GM04504 (cell line): ENCODE measurements at places on chromosomes 12 and 14.
A peak's percentile ranks its signal among the peaks of the same experiment; 100 is the strongest.

GRCh38 chr14:99026471-99026870 lies 245.5 kb downstream of the BCL11B start:
- no peak for DNase-seq

- no peak for DNase-seq
These were observed 4.5 kb downstream of the HMGA2 start for GRCh38 chr12:65828711-65829339.

- no peak for DNase-seq
These were observed 6.8 kb upstream of the LHX5 start for GRCh38 chr12:113478351-113479011.

DNA sequence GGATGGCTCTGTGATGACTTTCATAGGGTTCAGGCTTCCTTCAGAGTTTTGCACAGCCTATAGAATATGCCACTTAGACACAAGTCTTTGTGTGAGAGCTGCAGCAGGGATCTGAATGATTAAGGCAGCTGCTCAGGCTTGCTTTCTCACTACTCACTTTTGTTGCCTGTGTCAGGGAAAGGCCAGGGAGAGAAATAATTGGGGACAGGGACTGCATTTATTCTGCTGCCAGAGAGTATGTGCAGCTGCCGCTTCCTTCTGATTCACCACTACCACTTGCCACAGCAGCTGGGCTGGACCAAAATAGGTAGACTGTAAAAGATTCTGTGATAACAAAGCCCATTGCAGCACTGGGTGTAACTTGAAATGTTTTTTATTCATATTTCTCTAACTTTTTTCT lies 49.7 kb downstream of the TRMT5 start:
- DNase-seq, result no peak

DNA sequence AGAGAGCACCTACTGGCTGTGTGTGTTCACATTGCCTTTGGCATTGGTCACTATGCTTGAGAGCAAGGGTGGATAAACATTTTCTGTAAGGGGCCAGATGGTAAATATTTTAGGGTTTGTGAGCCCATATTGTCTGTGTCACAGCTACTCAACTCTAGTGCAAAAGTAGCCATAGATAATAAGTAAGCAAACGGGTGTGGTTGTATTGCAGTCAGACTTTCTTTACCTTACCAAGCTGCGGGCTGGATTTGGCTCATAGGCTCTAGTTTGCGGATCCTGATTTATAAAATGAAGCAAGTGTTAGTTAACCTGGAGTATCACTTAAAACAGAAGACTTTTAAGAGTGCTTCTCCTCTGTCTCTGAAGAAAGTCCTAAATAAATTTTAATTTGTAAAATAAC lies 169.0 kb downstream of the KICS2 start:
- DNase-seq, result no peak

GRCh38 chr12:50006754-50007442 lies 18.4 kb downstream of the RACGAP1 start:
- DNase-seq, result no peak

GRCh38 chr14:91337699-91338335 lies 79.8 kb downstream of the CCDC88C start:
- DNase-seq, result no peak

DNA sequence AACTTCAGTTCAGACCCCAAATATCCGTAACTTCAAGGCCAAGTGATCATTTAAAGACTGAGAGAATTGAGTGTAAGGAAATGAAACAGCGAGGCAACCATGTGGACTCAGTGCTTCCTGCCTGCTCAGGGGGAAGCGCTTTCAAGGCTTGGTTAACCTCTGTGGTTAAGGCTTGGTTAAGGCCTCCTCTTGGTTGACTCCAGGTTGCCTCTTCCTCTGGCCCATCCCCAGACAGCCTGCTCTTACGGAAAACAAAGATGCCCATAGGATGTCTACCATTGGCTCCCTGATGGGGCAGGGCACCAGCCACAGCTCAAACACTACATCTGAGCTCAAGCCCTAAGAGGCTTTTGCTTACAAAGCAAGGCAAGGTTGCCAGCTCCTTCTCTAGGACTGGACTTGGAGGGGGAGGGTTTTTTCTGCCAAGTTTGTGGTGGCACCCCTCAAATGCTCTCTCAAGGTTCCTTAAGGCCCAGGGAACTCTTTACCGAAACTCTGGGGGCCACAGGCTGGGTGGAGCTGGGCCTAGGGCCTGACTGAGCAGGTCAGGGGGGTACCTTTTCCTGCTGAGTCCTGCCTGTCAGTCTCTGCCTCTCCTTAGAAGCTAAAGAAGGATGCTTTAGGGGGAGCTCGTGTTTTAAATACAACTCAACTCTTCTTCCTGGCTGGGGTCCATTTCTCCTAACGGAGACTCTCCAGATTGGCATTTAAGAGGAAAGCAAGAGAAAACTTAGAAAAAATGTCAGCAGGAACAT lies 13.7 kb downstream of the COL2A1 start:
- DNase-seq, result no peak

GRCh38 chr14:100982762-100983161 lies 79.2 kb upstream of the RTL1 start:
- DNase-seq, result no peak

DNA sequence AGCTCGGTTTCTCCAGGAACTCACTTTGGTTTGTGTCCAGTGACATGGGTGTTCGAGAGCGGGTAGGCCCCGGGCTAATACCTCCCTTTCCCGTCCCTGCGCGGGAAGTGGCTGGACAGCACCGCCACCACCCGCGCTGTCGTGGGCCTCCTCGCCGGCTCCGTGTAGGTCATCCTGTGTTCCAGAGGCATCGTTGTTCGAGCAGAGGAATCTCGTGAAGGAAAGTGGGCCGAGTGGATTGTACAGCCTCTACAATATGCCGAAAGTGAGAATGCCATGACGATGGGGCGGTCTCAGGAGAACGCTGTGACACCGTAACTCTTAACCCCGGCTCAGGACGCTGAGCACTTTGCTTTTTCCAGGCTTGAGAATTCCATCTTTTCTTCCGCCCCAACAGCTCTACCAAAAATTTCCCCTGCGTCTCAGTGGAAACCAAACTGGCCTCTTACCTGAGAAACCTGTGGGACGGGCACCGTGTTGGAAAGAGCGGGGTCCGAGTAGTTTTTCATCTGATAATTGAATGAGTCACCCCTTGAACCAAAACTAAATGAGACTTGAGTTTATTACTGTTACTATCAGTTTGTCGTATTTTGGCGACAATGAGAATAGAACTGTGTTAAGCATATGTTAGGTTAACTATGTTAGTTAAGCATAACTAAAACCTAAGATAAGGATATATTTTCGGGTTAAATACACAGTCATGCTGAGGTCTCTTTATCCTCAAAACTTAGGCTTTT lies 510 bp downstream of the EIF2S1 start:
- no peak for DNase-seq

DNA sequence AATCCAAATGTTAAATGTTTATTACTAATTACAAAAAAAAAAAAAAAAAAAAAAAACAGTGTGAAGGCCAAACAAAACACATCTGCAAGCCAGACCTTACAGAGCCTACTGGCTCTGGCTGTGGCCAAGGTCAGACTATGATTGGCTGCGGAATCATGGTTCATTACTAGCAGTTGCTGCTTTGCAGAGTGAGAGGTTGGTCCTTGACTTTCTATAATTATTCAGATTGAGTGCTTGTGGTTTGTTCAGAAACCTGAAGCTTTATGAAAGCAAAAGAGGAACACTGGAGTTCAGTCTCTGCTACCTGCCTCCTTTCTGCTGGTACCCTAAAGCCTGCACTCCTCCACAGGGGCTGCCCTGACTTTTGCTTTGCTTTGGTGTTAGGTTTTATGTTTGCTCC lies 550.9 kb downstream of the BCL11B start:
- DNase-seq, result no peak

DNA sequence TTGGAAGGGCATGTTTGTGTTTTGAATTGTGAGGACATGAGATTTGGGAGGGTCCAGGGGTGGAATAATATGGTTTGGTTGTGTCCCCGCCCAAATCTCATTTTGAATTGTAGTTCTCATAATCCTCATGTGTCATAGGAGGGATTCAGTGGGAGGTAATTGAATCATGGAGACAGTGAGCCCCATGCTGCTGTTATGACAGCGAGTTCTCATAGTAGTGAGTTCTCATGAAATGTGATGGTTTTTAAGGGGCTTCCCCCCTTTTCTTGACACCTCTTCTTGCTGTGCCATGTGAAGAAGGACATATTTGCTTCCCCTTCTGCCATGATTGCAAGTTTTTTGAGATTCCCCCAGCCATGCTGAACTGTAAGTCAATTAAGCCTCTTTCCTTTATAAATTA lies 260.0 kb downstream of the DUSP6 start:
- DNase-seq, result no peak

DNA sequence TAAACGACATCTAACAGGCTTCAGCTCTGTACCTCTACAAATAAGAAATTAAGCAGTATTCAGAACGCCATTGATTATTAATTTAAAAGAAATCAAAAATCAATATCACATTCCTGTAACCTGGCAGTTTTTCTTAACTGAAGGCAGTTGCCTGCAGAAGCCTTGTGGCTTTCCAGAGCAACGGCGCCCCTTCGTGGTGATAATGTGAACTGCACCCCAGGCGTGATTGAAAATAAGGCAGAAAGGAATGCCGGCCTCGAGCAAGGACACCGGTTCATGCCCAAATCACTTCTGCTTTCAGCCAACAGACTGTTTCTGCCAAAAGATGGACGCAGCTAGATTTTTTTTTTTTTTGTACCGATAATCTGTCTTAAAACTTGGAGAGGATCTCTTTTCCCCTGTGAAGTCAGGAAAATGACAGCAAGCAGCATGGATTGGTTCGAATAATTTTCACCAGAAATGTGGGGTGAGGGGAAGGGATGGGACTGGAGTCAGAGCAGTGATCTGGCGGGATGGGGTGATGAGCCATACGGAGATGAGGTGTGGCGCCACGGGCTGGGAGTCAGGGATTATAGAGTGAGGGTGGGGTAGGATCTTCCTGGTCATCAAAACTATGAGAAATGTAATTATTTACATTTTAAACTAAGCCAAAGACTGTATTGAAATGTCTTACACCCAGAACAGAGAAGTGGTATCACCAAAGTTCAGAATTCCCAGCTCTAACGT lies 473.0 kb downstream of the DPF3 start:
- DNase-seq, result peak; percentile 40

DNA sequence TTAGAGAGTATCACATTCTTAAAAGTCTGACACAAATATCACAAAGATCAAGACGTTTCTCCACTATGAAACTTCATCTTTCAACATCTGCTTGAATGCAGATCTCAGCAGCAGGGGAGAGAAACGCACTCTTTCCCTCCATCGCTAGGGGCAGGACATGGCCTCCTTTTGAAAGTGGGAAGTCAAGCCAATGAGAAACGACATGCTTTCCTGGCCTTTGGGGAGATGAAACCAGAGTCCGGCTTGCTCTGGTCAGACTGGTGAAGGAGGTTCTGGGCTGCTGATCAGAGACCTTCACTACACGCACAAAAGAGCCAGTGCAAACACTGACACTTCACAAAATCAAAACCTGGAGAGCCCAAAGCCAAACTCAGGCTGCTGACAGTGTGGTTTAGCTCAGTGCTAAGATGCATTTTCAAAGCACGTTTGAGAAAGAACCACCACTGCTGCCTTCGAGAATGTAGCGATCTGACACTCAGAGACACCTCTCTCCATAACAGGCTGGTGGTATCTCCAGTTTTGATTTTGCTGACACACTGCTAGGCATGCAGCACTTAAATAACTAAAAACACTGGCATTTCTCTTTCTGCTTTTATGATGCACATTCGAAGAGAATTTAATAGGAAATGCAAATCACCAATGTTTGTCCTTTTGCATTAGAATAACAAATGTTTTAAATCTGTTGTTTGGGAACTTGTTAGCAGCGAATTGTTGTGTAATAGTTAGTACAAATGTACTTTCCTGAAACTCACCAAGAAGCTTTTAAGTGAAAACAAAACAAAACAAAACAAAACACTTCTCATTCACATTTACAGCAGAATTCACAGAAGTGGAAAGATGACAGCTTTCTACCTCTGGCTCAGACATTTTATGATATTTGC lies 93.9 kb upstream of the OVCH1 start:
- no peak for DNase-seq

GRCh38 chr12:51622564-51622963 lies 31.5 kb downstream of the SCN8A start:
- DNase-seq, result no peak

- DNase-seq, result no peak
These were observed 77.9 kb downstream of the SPATA7 start for GRCh38 chr14:88463318-88463717.

- DNase-seq, result no peak
These were observed 389.2 kb downstream of the RAD51B start for GRCh38 chr14:68208626-68209317.

DNA sequence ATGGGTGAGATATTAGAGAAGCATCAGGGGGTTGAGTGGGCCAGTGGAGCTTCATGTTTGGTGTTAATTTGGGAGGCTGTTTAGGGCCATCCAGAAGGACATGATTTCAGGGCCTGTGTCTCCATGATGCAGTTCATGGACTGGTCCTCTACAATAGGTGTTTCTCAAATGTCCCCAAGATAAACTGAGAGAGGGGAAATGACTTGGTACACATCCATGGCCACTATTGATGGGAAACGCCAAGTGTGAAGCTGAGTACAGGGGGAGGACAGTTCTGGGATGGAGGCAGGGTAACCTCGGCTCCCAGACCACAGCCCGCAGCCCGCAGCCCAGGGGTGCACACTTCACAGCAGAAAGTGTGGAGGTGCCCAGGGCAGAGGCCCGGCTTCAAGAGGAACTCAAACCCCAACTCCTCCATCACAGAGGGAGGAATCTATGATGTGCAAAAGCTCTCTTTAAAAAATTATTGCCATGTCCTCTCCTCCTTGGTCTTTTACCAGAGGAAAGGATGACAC lies 33.3 kb downstream of the CACNA2D4 start:
- DNase-seq, result no peak

DNA sequence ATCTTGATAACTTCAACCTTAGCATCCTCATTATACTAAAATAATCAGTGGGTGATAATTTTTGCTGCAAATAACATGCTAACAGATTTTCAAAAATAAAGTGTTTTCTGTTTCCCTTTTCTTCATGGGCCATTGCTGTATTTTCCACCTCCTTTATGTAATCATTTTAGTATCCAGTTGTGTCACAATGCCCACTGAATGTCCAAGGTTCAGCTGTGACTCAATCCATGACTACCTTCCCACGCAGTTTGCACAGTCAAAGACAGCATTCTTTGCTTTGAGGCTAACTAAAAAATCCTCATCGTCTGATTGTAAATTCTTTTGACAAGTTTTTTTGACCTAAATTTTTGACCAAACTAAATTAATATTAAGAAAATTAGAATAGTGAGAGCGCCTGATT lies 474.1 kb downstream of the FLRT2 start:
- peak; percentile 10 for DNase-seq

GRCh38 chr14:100072783-100073346 lies 7.6 kb downstream of the EVL start:
- no peak for DNase-seq
